Central memory CD4-positive, alpha-beta T cell (primary cell): ENCODE measurements at places on chromosomes 3 and 15.
A peak's percentile ranks its signal among the peaks of the same experiment; 100 is the strongest.

DNA sequence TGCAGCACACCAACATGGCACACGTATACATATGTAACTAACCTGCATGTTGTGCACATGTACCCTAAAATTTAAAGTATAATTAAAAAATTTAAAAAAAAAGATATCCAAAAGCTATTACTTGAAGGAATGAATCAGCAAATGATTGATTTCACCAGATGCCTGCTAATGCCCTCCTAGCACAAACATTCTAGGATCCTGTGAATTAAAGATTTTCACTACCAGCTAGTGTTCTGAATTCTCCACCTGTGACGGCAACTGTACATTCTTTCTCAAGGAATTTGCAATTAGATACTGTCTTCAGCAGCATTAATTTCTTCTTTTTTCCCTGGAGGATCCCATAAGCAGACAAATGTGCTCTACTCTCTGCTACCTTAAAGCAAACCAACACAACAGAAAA is 694.9 kb downstream of the NTRK3 start:
- no peak for DNase-seq

GRCh38 chr15:91857772-91858171 is 4.3 kb downstream of the SLCO3A1 start:
- DNase-seq = peak; percentile 91

DNA sequence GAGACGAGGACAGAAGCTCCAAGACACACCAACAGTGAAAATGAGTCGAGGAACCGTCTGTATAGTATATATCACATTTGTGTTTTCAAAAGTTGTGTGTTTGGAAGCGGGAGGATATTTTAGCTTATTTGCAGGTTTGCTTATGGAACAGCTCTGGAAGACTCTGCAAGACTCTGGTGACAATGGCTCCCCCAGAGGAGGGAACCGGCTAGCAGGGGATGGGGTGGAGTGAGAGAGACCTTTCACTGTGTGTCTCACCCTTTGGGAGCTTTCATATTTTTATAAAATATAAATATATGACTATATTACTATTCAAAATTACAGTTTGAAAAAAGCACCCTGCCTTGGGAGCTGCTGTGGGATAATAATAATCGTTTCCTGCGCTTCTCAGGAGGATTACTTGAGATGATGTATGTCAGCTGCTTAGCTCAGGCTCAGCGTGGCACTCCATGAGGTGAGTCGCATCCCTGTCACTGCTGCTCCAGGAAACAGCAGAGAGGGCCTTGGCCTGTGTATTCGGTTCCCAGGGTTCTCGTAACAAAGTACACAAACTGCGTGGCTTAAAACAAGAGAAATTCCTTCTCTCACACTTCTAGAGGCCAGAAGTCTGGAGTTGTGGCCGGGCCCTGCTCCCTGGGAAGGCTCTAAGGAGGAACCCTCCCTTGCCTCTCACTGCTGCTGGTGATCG is 183.9 kb downstream of the FAM43A start:
- no peak for DNase-seq

DNA sequence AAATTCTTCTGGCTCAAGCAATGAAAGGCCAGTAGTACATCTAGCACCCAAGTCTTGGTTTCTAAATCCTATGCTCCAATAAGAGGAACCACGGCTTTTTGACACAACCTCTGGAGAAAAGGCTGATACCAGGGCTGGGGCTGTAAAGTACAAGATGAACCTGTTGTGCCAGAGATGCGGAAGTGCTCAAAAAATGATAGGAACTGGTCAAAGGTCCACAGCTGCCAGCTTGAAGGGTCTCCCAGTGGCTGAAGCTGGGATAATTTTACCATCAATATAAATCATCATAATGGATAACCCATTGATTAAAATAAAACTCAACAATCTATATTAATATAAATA is 558 bp upstream of the NCEH1 start:
- DNase-seq = no peak

DNA sequence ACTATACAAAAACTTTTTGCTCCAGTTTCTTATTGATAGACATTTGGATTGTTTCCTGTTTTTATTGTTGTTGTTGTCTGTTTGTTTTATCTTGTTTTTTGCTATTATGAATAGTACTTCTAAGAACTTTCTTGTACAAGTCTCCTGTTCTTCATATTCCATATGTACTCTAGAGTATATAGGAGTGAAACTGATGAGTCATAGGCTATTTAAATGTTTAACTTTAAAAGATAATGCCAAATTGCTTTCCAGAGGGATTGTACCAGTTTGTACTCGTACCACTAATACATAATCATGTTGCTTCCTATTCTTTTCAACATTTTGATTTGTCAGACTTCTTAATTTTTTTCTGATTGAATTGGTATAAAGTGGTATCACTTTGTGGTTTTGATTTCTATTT is 19.6 kb downstream of the LRRC49 start:
- no peak for DNase-seq

DNA sequence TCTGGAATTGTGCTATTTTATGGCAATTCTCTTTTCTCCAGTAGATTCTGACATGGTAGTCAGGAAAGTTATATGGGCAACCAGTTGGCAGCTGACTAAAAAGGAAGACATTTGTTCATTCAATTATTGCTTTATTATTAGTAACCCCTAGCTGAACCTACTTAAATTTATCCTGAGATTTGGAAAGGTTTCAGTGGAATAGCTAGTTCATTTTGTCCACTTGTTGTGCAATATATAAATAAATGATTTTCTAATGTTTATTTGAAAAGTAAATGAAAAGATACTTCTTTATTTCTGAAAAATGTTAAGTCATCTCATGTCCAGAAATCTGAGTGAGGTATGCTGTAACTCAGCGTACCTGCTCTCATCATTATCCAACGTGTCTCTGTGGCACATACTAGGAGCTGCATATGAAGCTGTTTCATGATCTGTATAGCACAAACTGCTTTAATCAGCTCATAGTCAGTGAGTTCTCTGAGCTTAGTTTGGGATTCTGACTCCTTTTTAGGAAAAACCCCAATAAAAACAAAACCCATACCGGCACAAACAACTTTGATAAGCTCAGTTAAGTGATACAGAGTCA is 35.9 kb downstream of the RARB start:
- no peak for DNase-seq

DNA sequence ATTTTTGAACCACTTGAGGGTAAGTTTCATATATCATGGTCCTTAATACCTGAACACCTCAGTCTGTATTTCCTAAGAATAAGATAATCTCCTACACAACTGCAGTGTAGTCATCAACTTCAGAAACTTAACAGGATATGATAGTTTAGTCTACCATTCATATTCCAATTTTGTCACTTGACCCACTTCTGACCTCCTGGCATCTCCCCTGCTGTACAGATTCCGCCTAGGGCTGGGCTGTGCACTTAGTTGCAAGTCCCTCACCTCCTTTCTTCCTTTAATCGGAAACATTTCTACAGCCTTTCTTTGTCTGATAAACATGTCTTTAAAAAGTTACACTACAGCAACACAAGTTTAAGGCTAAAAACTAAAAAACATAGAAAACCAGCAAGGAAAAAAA is 218.4 kb upstream of the SLCO3A1 start:
- DNase-seq = no peak

- no peak for DNase-seq
These were observed 12.4 kb upstream of the PARP6 start for GRCh38 chr15:72284781-72285180.

GRCh38 chr3:18126772-18127171 is 298.4 kb downstream of the SATB1 start:
- no peak for DNase-seq

- DNase-seq = peak; percentile 26
These were observed 30.6 kb upstream of the ZSCAN2 start for GRCh38 chr15:84570164-84570735.

DNA sequence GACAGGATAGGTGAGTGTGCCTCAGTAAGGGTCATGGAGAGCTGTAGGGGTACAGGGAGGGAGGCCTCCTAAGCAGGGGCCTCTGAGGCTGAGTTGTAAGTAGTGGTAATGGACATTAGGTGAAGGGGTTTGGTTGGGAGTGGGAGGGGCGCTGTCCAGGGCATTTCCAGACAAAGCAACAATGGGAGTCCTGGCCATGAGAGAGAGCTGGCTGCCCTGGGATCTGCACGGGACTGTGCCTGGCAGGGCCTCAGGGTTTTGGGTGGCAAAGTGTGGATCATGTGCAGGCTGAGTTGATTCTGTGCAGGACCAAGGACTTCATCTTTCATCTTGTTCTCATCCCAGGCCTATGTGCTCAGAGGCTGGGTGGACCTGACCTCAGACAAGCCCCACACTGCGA is 4.6 kb downstream of the TTC21A start:
- no peak for DNase-seq

DNA sequence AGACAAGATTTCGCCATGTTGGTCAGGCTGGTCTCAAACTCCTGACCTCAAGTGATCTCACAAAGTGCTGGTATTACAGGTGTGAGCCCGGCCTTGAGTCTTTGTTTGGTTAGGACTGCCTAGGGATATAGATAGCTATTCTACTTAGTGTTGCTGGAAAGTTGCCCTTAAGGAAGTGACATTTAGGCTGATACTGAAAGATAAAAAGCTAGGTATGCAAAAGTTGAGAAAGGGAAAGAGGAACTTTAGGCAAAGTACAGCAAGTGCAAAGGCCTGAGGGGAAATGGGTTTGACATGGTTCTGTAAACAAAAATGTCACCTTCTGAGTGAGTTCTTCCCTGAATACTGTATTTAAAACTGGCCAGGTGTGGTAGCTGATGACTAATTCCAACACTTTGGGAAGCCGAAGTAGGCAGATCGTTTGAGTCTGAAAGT is 111.5 kb downstream of the ZNF609 start:
- DNase-seq = no peak

- DNase-seq = no peak
These were observed 33.1 kb downstream of the TXNRD3 start for GRCh38 chr3:126621627-126622345.

DNA sequence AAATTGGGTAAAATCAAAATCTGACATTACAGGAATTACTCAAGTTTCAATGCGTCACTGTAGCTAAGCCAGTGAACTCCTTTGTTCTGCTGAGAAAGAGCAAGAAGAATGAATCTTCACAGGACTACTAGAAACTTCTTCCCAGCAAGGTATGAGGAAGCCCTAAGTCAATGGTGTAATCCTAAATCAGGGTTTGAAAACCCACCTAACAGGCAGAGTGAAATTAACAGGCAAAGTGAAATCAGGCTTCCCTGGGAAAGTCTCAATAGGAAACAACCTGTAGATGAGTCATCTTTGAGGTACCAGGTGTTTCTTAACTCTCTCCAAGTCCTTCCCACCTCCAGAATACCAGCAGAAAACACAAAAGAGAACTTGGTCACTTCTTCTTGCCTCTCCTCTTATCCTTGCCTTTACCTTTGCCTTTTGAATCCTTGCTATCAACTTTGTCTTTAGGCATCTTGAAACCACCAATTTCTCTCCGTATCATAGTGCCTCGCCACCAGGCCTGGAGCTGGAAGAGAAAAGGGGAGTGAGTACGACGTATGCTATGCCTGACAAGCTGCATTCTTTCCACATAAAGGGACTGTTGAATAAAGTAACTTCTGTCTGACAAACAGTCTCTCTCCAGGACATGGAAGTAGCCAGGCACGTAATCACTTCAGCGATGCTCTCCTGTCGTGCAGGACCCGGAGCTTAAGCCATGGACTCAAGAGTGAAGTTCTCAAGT is 60.6 kb upstream of the RPL35A start:
- DNase-seq = no peak

- DNase-seq = no peak
These were observed 60.7 kb downstream of the RPL22L1 start for GRCh38 chr3:170809007-170809974.

DNA sequence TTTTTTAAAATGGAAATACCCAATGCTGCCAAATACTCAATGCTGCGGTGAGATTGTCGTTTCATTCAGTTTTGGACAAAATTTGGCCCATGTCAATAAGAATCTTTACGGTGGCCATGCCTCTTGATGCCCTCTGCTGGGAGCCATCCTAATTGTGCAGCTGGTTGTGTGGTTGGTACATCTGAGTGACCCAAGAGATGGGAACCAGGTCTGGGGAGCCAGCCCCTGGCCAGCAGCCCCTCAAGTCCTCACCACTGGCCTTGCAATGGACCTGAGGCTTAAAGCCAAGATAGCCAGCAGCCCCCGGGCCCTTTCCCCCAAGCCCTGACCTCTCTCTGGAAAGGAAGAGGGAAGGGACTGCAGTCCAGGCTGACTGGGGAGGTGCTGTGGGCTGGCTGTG is 36.4 kb upstream of the ESYT3 start:
- no peak for DNase-seq

DNA sequence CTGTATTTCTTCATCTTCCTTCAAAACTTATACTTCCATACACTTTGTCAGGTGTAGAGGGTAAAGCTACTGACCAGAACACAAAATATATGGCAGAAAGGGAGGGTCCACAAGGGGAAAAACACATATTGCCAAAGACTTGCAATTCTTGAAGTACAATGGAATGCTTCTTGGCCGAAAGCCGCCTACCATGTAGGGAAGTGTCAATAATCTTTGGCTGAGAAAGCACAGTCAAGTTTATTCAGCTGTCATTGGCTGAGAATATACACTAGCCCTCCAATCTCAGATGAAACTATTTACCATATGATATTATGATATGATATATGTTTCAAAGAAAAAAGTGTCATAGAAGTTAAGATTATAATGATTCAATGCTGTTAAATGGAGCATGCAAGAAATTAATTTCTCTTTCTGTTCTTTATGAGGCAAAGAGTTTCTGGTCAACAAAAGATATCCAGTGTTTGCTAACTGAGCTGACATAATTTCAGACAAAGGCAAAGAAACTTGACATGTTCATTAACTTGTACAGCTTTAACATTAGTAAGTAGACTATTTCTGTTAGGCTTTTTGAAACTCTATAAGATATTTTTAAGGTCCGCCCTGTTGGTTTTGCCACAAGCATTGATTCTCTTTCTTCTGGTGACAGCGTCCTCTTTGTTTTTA is 89.0 kb upstream of the LPP start:
- no peak for DNase-seq

- DNase-seq = no peak
These were observed 684.1 kb downstream of the NTRK3 start for GRCh38 chr15:87572381-87572910.

- DNase-seq = no peak
These were observed 219.6 kb downstream of the MTHFS start for GRCh38 chr15:79677241-79677640.

GRCh38 chr15:43406189-43406588 is 35.3 kb downstream of the TUBGCP4 start:
- no peak for DNase-seq

- no peak for DNase-seq
These were observed 831.0 kb upstream of the ARPP21 start for GRCh38 chr3:34808287-34808686.

GRCh38 chr3:182136008-182136910 is 424.5 kb downstream of the SOX2 start:
- no peak for DNase-seq

DNA sequence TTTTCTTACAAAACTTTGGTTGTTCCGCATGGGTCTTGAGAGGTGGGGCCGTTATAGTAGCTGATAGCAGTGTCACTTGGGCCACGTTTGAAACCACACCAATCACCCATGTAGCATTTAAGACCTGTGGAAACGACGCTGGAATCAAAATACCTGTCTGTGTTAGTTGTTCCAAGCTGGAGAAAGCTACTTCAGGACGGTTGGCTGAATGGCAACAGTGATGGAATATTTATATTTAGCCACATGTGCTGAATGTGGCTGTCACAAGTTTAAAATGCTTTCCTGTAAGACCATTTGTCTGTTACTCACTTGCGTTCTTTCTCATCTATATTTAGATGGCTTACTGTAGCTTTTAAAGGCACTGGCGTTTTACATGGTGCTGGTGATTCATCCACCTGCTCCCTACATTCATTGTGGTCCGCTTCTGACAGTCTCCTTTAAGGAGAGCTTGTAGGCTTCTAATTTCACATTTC is 1.4 kb downstream of the DNAJA4 start:
- no peak for DNase-seq
